ENCODE measurements at places on chromosomes 3 and 15.

DNA sequence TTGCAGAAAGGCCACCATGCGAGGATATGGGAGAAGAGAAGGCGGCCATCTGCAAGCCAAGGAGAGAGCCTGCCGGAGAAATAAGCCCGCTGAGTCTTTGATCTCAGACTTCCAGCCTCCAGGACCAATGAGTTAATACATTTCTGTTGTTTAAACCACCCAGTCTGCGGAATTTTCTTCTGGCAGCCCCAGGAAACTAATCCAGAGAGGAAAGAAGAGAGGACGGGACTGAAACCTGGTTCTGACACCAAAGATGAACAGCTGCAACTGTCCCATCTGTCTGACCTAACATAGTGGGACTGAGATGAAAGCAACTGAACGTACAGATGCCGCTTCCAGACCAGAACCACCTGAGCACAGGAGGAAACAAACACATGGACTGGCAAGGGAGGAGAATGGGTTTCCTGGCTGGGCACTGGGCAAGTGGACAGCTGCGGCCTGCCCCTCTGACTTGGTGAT is 32.3 kb downstream of the VGLL4 start:
- no peak for DNase-seq

DNA sequence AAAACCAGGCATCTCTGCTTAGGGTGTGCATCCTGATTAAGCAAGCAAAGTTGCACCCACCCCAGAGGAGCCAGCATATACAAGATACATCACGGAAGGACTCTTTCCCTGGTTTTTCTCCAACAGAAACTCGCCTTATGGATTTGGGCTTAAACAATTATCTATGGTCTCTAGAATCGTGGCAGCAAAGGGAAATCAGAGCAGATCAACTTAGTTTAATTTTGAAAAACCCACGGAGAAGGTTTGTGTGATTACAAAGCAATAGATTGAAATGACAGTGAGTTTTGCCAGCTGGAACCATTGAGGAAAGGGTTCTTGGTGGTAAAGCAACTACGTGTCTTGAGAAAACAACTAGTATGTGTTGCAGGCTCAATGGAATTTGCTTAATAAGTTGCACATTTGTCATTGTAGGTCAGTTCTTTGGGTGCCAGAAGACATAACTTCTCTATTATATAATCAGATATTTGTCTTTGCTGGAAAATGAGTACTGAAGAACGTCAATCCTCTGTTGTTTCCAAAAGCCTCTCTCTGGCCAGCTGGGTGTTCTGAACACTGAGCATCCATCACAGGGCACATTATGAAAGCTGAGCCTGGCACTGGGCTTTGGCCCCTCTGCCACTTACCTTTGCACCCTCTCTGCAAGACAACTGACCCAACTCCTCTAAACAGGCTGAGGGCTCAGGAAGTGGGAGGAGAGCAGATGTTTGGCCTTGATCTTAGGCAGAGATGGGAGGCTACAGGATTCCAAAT is 75.7 kb upstream of the FBN1 start:
- DNase-seq = peak; percentile 66

- DNase-seq = peak; percentile 76
Measured at GRCh38 chr3:69784954-69785514, 45.8 kb downstream of the MITF start.

- no peak for DNase-seq
Measured at GRCh38 chr15:23416349-23417276, 30.4 kb downstream of the GOLGA6L2 start.

DNA sequence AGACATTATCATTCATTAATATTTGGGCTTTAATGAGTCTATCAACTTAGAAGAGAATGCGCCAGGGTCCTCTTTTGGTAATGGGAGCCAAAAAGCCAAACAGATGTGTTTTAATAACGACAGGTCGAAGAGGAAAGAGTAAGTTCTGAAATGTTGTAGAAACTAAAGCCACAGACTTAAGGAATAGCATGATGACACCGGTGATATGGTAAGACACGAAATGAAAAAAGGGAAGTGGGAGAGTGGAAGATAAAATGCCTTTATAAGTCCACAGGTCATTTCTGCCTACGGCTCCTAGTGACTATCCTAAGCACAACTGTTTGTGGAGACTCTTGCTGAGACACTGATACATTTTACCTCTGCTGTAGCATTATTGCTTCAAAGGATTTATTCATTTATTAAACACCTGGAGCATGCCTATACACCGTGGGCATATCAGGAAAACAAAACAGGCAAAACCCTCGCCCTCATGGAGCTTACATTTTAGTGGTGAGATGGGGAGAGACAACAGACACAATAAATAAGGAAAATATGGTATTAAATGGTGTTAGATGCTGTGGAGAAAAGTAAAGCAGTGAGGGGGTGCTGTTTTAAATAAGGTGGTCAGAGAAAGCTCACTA is 11.7 kb upstream of the CD47 start:
- DNase-seq = no peak

DNA sequence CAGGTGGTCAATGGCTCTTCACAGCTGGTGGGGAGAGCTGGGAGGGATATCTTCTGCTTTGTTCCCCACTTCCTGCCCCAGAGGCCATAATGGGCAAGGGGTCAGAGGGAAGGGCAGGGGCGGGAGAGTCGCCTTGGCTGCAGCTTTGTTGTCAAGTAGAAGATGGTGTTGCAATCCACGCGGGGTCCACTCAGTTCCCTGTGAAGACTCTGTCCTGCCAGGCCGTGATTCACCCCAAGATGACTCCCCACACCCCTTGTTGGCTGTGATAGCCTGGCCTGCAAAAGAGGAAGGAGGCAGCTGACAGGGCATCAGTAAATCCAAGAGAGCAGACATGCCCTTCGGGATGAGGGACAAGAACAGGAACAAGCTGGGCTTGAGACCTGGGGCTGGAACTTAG is 6.9 kb downstream of the GALNT15 start:
- DNase-seq = peak; percentile 58

DNA sequence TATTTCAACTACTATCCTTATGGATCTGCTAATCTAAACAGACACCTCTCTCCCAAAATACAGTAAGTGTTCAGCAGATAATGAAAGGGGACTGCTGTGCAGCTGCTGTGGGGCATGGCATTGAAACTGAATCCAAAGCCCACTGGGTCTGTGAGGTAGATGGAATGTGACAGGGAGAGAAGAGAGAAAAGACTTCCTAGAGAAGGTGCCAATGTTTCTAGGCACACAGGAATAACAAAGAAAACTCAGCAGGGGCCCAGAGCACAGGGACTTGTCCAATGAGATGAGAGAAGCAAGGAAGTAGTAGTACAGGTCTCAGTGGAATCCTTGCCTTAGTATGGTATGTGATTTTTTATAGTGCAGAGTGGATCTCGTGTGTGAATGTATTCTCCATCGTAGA is 457.8 kb downstream of the IL5RA start:
- DNase-seq = no peak

- DNase-seq = peak; percentile 12
Measured at GRCh38 chr3:105836533-105836932, 32.3 kb downstream of the CBLB start.

GRCh38 chr3:133329626-133330025 is 70.2 kb upstream of the BFSP2 start:
- peak; percentile 0 for DNase-seq

DNA sequence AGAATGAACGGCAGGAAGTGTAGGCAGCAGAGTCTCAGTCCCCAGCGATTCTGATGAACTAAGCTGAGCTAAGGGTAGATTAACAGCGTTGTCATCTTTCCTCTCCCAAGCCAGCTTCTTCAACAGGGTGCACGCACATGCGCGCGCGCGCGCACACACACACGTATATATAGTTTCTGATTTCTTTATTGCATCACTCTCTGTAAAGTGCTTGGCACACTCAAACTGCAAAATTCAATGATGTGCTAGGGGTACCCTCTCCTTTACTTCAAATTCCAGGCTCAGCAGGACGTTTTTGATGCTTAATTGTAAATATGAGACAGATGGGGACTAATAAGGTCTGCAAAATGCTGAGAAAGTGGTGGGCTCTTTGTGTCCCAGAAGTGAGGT is 26.1 kb upstream of the VPS8 start:
- peak; percentile 62 for DNase-seq

GRCh38 chr3:36741285-36741684 is 23.1 kb downstream of the DCLK3 start:
- DNase-seq = no peak

DNA sequence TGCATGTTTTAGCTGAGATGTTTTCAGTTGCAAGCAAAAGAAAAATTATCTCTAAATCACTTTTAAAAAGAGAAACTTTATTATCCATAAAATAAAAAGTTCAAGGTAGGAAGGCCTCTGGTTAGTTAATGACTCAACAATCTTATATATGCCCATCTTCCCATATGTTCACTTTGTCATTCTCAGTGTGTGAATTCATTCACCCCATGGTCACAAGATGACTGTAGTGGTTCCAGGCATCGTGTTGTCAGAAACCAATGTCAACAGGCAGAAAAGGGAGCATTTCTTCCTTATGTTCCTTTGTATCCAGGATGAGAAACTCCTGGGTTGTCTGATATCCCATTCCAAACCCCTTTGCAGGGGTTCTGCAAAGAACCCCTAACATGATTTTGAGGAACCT is 119.9 kb upstream of the RAP2B start:
- DNase-seq = no peak

GRCh38 chr3:195897081-195897852 is 11.1 kb downstream of the TNK2 start:
- peak; percentile 75 for DNase-seq

DNA sequence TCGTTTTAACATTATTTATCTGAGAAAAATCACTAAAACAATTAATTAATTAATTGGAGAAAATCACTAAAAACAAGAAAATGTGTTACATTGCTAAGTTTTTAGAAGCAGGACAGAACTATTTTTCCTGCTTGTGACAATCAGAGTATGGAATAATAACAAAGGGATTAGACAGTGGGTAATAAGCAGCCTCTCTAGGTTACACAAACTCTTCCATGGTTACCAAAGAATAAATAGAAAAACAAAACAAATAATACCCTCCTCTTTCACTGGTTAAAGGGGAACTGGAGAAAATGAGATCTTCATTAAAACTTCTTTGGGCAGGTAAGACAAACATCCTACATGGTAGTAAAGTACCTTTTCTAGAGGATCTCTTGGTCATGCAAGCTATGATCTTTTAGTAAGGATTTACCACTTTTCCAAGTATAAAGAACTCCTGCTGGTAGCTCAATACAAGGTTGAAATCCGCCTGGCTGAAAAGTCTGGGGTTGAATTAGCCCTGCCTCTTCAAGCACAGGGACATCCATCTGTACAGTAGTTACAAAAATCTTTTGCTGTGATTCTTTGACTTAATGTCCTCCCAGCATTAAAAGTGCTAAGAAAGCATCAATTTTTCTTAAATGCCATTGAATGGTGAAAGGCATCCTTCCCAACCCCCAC is 2.5 kb upstream of the PLCH1 start:
- no peak for DNase-seq

DNA sequence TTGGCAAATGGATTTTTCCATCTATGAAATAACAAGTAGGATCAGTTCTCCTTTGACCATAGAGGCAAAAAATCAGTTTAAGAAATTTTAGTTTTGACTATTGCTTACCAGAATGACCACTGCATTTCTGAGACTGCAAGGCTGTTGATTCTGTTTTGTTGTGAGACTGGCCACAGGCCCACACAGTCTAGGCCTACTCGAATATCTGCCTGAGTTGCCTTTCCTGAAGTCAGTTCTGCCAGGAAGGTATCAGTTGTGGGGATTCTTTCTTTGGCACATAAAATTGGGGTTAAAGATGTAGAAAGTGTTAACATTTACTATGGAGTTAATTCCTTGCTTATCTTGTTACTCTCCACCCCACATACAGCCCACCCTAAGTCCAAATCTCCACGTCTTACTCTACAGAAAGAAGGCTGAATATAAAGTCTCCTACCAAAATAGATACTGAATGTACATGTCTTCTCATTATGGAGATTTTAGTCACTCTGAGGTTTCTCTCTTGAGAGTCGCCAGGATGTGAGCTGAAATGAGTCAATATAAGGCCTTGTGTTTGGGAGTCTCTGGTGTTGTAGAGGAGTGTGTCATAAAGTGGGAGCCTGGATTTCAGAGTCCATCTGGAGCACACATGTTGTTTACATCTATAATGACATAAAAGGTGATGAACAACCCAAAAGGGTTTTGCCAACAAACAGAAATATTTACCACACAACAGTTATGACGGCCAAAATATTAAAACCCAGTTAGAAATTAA is 45.0 kb upstream of the WWTR1 start:
- DNase-seq = peak; percentile 83

GRCh38 chr15:25693321-25694238 is 169.5 kb downstream of the ATP10A start:
- peak; percentile 69 for DNase-seq

- DNase-seq = no peak
Measured at GRCh38 chr15:35722501-35722900, 176.5 kb upstream of the DPH6 start.

- no peak for DNase-seq
Measured at GRCh38 chr3:187900993-187901755, 155.9 kb upstream of the BCL6 start.

GRCh38 chr3:144273601-144274000 is 302.0 kb downstream of the DIPK2A start:
- DNase-seq = no peak

- no peak for DNase-seq
Measured at GRCh38 chr15:101482526-101483371, 6.8 kb downstream of the PCSK6 start.

- DNase-seq = peak; percentile 94
Measured at GRCh38 chr3:129314386-129315222, 35.9 kb downstream of the HMCES start.

DNA sequence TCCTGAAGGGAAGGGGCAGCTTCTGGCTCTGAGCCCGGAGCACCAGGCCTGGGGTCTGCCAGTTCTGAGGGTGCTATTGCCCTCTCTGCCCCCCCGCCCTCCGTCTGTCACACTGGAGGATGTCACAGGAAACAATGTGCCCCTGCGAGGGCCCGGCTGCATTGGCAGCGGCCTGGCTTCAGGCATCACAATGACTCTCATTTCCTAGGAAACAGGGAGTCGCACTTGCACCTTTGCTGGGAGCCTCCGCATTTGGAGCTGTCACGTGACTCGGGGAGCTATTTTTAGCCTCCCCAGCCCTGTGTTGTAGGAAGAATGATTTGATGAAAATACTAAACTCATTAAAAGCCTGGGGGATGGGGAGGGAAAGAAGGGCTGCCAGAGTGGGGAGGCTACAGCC is 518.9 kb downstream of the SHQ1 start:
- DNase-seq = no peak

GRCh38 chr15:75591655-75592364 is 12.7 kb upstream of the PTPN9 start:
- DNase-seq = no peak

- no peak for DNase-seq
Measured at GRCh38 chr3:29775340-29775739, 494.5 kb downstream of the RBMS3 start.

DNA sequence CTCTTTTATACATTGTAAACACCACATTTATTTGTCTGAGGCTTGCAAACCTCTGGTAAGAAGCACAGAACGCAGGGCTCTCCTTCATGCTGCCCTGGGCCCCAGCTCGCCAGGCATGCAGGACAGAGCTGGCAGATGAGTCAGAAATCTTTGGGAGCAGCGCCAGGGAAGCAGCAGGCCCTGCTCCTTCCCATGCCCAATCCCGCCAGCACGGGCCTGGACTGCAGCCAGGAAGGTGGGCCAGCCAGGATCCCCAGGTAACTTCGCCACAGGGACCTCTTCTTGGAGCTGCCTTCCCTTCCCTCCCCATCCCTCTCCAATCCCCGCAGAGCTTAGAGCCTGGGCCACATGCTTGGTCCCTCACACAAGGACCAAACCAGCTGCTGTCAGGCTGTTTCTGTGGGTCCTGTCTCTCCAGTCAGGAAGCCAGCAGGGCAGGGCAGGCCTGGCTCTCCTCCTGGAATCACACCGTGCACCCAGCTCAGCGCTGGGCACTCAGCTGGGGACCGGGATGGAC is 8.8 kb downstream of the STOML1 start:
- DNase-seq = peak; percentile 80

- no peak for DNase-seq
Measured at GRCh38 chr3:72465853-72466252, 382.4 kb downstream of the SHQ1 start.
